Testis (tissue), 5 donors: ENCODE measurements at places on chromosomes 6 and 20.

- no peak for DNase-seq
Observed at GRCh38 chr6:93307505-93308409, 111.6 kb downstream of the EPHA7 start.

DNA sequence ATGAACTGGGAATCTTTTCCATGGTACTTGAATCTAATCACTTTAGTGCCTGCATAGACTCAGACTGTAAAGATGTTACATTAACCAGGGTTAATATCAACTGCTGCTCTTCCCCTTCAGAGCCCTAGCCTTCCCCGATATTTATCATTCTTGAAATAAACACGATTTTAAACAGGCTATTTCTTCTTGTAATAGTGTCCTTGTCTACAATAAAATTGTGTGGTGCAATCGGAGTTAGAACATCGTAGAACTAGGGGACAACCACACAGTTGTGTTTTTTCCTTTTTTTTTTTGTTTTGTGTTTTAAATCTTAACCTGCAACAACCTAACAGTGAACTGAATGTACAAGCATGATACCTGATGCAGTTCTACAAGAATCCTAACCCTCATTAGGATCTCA is 4.5 kb downstream of the GJA1 start:
- no peak for DNase-seq

GRCh38 chr6:1049900-1050299 is 262.0 kb upstream of the FOXQ1 start:
- DNase-seq, result no peak

DNA sequence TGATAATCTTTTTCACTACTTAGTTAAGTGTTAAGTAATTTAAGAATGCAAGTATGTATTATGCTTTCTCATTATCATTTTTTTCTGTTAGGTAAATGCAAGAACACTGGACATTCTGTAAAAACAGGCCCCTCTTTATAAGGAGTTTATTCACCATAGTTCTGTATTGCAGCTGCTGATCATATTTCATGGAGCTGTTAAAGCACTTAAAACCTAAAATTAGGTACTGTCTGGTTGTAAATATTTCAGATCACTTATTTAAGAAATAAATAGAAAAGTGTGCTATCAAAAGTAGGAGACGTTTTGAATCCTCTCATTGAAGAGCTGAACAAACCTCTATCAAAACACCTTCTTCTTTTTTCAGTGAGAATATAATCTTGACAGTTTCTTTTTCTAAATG is 3.9 kb downstream of the EYA4 start:
- no peak for DNase-seq

GRCh38 chr6:47655719-47656595 is 42.4 kb upstream of the ADGRF4 start:
- no peak for DNase-seq

GRCh38 chr20:57038608-57039440 is 227.6 kb downstream of the BMP7 start:
- DNase-seq, result no peak

DNA sequence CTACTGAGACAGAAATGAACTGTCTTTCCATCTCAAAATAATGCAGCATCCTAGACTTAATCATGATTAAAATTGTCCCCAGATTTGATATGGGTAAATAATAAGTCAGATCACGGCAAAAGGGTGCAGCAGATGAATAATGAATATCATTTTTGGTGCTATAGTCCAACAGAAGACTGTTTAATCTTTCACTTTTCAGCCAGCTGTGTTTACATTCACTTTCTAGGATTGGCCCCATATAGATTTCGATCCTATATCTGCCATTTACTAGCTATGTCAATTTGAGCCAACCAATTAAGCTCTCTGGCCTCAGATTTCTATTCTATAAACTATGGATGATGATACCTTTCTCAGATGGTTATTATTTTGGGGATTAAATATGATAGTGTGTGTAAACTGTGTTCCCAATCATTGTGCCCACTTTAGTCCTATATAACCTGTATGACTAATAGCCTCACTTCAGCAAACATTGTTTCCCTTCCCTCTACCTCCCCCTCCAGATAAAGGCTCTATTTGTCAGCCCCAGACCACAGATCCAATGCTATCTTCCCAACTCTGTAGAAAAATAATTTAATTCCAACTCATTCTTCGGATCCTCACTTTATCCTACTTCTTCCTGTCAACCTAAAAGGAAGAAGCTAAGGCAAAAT is 53.6 kb upstream of the NT5E start:
- no peak for DNase-seq

DNA sequence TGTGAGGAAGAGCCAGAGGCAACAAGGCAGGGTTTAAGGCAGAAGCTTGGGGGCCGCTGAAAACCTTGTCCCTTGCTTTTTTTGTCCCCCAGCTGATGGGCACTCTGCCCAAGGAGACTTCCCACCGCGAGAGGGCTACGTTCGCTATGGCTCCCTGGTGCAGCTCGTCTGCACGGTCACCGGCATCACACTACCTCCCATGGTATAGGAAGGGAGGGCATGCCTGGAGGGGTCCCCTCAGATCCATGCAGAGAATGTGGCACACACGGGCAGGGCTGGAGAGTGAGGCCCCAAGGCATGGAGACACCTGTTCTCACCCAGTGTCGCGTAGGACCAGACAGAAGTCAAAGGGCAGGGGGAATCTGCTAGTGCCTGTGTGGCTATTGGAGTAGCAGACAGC is 5.8 kb upstream of the MATN4 start:
- DNase-seq, result no peak

- DNase-seq, result no peak
Observed at GRCh38 chr6:3277251-3277650, 18.5 kb downstream of the PSMG4 start.

DNA sequence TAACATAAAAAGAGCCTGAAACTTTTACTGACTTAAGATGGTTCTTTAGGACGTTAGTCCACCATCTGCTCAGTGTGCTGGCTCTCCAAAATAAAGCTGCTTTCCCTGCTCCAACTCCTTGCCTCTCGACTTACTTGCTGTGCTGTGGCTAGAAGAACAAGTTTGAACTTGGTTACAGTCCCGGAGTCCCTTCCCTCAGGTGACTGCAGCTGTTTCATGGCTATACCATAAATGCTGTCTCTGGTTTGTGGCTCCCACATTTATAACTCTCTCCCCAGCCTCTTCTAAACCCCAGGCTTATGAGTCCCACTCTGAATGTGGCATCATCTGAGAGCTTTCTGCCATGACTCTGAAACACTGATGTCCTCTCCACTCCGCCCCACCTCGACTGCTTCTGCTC is 306.4 kb upstream of the PRND start:
- no peak for DNase-seq

DNA sequence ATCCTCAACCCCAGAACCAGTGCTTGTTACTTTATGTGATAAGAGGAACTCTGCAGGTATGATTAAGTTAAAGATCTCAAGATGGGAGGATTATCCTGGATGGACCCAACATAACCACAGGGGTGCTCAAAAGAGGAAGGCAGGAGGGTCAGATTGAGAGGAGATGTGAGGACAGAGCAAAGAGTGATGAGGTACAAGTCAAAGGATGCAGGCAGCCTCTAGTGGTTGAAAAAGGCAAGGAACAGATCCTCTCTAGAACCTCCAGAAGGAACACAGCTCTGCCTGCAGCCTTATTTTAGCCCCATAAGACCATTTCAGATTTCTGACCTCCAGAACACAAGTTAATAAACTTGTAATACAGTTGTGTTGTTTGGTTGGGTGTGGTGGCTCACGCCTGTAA is 41.2 kb downstream of the PDSS2 start:
- DNase-seq, result no peak

GRCh38 chr6:116087437-116088027 is 13.1 kb upstream of the NT5DC1 start:
- no peak for DNase-seq

DNA sequence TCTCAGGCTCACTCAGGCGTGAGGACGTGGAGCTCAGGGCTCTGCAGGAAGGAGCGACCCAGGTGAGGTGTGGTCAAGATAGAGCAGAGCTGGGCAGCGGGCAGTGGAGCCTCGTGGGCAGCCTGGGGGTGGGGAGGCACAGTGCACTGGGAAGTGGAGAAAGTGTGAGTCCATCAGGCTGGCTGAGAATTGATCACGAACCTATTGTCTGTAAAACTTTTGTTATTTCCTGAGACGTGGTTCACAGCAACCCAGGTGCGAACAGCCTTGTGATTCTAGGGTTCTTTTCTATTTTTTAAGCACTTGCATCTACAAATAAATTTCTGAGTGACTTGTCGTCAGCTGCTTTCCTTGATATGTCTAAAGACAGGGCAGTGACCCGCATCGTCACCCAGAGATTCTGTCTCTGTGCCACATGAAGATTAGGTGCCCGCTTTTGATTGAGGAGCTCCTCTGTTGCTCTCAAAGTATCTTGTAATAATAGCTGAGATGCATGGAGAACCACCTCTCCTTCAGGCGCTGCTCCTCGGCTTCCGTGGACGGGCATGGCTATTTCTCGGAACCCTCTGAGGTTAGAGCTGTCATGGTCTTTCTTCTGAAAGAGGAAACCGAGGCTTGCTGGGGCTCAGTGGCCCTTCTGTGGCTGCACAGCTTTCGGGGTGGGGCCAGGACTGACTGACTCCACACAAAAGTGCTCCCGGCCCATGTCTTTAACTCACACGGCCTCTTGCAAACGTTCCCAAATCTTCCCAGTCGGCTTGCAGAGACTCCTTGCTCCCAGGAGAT is 662 bp upstream of the CCR6 start:
- no peak for DNase-seq

- no peak for DNase-seq
Observed at GRCh38 chr6:163344411-163344810, 70.1 kb upstream of the QKI start.

GRCh38 chr6:35018746-35019145 is 122.4 kb downstream of the TCP11 start:
- DNase-seq, result peak; percentile 6

DNA sequence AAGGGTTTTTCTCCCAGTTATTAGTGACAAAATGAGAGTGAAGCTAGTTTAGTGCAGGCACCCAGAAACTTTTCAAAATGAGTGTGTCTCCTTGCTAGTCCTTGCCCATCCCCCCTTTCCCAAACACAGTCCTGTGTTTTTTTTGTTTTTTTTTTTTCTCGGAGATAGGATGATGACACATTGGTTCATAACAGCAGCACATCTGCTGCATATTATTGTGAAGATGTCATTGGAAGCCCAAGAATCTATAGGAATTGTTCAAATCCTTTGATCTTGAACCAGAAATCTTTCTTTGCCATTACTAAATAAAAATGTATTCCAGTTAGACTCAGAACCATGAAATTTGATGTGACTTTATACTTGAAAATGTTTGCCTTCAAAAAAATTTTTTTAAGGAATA is 162.4 kb downstream of the FRK start:
- no peak for DNase-seq

- DNase-seq, result peak; percentile 50
Observed at GRCh38 chr6:35181308-35181932, 32.3 kb upstream of the SCUBE3 start.

DNA sequence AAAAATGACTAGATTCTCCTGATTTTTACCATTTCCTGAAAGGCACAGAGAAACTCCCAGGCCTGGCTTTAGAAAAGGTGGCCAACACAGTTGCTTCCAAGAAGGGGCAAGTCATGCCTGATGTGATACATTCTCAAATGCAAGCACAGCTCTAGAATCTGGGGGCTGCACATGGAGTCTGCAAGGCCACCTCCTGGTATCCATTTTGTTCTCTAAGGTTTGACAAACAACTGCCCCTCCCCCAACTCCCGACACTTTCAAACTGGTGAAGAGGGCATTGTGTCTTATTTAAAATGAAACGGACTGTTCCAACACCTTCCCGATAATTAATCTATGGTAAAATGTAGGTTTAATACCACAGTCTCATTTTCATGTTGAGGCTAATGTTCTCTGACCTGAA is 220.2 kb upstream of the CEP162 start:
- DNase-seq, result peak; percentile 32

- no peak for DNase-seq
Observed at GRCh38 chr6:32129297-32130088, 595 bp downstream of the FKBPL start.

DNA sequence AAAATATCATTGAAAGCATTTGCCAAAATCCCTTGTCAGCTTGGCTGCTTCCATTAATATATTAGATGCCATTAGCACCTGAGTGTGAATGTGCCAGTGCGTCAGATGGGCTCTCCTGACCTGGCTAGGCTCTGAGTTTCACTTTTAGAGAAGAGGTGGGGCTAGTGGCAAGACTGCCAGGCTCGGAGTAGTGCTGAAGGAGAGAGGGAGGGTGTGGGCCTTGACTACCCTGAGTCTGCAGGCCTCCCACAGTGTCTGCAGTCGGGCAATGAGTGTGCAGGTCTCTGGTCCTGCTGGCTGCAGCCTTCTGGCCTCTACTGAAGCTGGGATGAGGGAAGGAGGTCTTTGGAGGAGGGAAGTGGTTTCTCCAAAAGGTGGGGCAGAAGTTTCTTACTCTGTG is 34.6 kb upstream of the PNPLA1 start:
- DNase-seq, result peak; percentile 40
